Testis (tissue), 5 donors: ENCODE measurements at places on chromosomes 6 and 20.

DNA sequence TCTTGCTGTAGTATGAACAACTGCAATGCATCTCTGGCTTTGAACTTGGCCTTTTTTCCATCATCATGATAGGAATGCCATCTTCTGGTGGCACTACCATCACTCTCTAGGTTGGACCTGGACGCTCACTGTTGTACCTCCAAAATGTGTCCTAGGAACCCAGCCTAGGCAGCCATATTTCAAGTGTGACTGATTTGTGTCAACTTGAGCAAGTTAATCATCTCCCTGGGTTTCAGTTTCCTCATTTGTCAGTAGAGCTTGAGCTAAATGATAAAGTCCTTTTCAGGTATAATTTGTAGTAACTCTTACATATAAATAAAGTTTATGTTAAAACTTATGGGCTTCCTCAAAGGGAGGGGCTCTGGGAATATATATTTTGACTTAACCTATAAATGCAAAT lies 241.7 kb upstream of the CEP162 start:
- no peak for DNase-seq

DNA sequence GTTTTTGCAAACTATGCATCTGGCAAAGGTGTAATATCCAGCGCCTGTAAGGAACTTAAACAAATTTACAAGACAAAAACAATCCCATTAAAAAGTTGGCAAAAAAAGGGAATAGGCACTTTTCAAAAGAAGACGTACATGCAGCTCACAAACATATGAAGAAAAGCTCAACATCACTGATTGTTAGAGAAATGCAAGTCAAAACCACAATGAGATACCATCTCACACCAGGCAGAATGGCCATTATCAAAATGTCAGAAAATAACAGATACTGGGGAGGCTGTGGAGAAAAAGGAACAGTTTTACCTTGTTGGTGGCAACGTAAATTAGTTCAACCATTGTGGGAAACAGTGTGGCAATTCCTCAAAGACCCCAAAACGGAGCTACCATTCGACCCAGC lies 54.2 kb downstream of the TSBP1 start:
- no peak for DNase-seq

DNA sequence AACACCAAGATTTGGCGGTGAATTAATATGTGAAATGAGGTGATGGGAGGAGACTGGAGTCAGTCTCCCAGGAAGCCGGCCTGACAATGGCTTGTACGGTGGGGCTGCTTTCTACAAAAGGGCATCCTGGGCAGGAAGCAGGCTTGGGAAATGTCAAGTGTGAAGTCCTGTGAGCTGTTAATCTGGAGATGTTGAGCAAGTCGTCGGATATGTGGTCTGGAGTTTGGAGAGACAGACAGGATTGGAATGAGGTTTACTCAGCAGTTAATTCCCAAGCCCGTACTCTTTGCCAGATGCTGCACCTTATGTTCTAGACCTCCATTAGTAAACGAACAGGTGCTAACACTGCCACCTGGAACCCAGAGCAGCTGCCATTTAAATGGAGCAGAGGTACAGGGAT lies 107.7 kb upstream of the FOXC1 start:
- DNase-seq, result no peak

DNA sequence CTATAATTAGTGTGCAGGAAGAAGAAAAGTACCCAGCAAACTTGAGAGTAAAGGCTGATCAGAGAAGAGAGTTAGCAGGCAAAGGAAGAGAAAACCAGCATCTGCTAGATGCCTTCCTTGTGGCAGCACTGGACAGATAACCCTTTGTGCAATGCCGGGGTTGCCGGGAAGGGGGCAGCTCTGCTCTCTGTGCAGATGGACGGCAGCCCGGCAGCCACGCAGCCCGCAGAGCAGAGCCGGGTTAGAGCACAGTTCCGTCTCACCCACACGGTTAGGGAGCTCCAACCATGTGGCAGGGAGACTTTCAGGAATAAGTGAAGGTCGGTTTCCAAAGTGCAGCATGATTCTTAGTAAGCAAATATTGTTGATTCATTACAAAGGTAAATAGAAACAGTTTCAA lies 80.0 kb upstream of the RPS6KA2 start:
- DNase-seq, result peak; percentile 79

- DNase-seq, result no peak
Observed at GRCh38 chr6:32609731-32610640, 20.3 kb upstream of the HLA-DRB1 start.

DNA sequence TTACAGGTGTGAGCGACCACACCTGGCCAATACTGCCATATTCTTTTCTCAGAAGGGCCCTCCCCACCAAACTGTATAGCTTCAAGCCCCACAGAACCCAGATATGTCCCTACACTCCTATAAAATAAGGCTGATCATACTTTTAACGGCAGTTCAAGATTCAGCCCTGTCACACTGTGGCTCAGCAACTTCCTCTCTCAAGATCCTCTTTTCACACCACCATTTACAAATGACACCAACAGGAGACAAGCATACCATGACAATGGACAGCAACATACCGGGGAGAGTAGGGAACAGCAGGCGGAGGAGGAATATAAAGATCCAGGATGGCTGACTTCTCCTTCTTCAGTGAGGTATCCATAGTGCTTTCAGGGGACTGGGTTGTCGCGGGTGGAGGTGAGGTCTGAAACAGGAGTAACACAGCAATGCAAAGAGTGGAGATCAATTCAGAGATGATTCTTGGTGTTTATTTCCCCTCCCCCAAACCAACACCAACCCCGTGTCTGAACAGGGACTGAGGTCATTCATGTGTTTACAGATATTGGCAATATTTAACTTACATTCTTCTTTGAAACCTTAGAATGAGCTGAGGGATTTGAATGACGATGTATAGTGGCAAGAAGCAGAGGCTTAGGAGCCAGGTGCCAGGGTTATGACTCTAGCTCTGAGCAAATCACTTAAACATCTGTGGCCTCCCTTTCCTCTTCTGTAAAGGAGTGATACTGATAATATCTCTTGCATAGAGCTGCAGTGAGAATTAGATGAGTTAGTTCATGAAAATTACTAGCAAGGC lies 57.6 kb upstream of the IPCEF1 start:
- DNase-seq, result no peak

GRCh38 chr6:373031-373430 lies 18.5 kb upstream of the IRF4 start:
- DNase-seq, result no peak

DNA sequence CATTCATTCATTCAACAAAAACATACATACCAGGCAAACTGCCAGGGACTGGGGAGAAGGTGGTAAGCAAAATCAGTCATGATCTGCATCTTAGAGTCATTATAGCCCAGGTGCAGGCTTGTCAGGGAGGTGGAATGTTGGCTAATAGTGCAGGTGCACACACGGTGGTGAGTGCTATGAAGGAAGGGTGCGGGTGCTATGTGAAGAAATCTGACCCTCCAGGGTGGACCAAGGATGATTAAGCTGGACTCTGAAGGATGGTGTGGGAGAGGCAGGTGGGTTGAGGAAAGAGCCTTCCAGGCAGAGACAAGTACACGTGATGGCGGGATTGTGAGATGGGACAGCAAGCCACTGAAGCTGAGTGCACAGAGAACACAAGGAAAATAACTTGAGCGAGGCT lies 77.4 kb downstream of the B3GAT2 start:
- no peak for DNase-seq

GRCh38 chr20:46761566-46761965 lies 52.1 kb downstream of the SLC2A10 start:
- no peak for DNase-seq

GRCh38 chr6:166851911-166852310 lies 104.4 kb downstream of the RNASET2 start:
- no peak for DNase-seq

- no peak for DNase-seq
Observed at GRCh38 chr20:7650086-7650879, 290.0 kb downstream of the HAO1 start.

GRCh38 chr6:162778603-162779002 lies 50.8 kb downstream of the PACRG start:
- DNase-seq, result no peak

DNA sequence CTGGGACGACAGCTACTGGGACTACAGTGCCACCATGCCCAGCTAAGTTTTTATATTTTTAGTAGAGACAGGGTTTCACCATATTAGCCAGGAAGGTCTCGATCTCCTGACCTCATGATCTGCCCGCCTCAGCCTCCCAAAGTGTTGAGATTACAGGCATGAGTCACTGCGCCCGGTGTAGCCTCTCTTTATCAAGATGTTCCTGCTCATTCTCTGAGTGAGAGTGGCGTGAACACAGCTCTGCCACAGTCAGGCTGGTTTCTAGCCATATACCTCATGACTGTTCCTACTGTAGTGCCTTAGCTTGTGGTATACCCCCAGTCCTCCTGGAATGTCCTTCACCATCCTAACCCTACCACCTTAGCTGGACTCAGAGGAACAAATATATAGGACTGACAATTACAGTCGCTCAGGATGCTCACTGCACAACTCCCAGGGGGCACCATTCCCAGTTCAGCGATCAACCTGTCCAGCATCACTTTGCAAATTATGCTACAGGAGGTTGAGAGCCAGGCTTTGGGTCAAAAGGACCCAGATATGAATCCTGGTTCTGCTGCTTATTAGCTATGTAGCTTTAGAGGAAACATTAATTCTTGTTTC lies 86.3 kb downstream of the CHMP4B start:
- DNase-seq, result no peak

- no peak for DNase-seq
Observed at GRCh38 chr6:143516690-143517446, 5.3 kb upstream of the FUCA2 start.

- DNase-seq, result peak; percentile 33
Observed at GRCh38 chr6:156557251-156557910, 219.8 kb upstream of the ARID1B start.

- DNase-seq, result peak; percentile 27
Observed at GRCh38 chr6:28922004-28922820, 1.6 kb downstream of the TRIM27 start.

GRCh38 chr20:32189123-32189410 lies 18.5 kb downstream of the PLAGL2 start:
- DNase-seq, result no peak

DNA sequence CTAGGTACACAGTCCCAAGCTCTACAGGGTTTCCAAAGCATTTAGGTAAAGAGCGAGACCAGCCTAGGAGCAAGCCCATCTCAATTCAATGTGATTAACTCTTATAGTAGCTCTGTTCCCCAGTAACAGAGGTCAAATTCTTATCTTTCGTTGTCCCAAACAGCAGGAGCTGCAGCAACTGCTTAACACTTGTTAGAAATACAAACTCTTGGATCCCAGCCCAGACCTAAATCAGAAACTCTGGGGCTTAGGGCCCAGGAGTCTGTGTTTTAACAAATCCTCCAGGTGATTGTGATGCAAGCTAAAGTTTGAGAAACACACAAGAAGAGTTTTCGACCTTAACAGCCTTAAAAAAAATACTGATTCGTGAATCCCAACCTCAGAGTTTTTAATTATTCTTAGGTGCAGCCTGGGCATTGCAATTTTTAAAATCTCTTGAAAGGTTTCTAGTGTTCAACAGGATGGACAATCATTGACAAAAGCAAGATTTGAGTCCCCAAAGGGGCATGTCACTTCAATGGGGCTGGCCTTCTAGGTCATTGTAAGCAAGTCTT lies 127.4 kb upstream of the HCRTR2 start:
- DNase-seq, result no peak

DNA sequence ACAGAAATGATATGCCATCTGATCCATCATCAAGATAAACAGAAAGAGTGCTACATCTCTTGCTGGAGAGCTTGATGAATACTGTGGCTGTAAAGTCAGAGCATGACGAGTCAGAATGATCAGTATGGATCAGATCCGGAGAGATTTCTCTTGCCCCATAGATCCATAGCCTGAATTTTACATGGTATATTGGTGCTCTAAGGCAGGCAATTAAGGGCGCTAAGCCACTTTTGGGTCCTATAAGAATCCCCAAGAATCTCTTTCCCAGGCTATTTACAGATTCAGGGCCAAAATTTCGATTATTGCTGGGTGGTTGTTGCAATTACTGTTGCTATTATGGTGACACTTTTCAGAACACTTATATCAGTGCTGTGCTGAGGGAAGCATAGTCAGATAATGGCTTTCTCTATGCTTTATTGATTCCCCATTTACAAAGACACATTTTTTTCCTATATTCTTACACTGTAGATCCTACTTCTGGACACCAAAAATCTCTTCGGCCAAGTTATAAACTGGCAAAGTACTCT lies 94.4 kb downstream of the ADGRB3 start:
- no peak for DNase-seq

GRCh38 chr6:134723081-134723871 lies 226.6 kb downstream of the ALDH8A1 start:
- DNase-seq, result no peak

DNA sequence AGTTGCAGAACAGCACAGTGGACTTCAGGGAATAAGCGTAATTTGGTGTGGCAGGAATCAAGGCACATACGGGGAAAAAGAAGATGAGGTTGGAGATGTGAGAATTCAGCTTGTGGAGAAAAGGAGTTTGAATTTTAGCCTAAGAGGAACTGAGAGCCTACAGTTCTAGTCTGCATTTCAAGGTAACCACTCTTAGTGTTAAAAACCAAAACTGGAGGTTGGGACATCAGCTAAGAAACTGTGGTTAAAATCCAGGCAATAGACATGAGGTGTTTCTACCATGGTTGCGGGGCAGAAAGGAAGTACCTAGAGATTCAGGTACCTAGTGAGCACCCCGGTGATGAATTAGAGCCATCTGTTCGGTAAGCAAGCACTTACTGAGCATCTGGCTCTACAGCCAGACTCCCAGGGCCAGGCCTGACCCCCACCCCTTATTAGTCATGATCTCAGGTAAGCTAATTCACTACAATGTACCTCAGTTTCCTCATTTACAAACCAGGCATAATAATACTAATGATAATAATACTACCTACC lies 44.4 kb downstream of the FAXC start:
- DNase-seq, result no peak

GRCh38 chr20:14919501-14920081 lies 582.2 kb upstream of the FLRT3 start:
- DNase-seq, result no peak

GRCh38 chr6:136822046-136822375 lies 381 bp upstream of the PEX7 start:
- peak; percentile 40 for DNase-seq

- DNase-seq, result peak; percentile 94
Observed at GRCh38 chr20:41136680-41137613, at the start of gene PLCG1. Gene PLCG1 (plus strand): TSS chr20:41137543. CDS start chr20:41137642, 99 bp downstream.

DNA sequence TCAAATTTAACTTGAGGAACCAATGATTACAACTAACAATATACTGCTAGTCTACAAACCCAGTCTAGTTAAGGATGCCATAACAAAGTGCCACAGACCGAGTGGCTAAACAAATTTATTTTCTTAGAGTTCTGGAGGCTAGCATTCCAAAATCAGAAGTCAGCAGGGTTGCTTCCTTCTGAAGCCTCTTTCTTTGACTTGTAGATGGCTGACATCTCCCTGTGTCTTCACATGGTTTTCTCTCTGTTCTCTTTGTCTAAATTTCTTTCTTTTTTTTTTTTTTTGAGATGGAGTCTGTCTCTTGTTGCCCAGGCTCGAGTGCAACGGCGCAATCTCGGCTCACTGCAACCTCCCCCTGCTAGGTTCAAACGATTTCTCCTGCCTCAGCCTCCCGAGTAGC lies 56.1 kb downstream of the NCOA3 start:
- no peak for DNase-seq

- no peak for DNase-seq
Observed at GRCh38 chr6:14417377-14417776, 299.8 kb downstream of the CD83 start.

- no peak for DNase-seq
Observed at GRCh38 chr6:133441491-133441890, 200.3 kb downstream of the EYA4 start.
